ENCODE measurements at places on chromosomes 7 and 10.

DNA sequence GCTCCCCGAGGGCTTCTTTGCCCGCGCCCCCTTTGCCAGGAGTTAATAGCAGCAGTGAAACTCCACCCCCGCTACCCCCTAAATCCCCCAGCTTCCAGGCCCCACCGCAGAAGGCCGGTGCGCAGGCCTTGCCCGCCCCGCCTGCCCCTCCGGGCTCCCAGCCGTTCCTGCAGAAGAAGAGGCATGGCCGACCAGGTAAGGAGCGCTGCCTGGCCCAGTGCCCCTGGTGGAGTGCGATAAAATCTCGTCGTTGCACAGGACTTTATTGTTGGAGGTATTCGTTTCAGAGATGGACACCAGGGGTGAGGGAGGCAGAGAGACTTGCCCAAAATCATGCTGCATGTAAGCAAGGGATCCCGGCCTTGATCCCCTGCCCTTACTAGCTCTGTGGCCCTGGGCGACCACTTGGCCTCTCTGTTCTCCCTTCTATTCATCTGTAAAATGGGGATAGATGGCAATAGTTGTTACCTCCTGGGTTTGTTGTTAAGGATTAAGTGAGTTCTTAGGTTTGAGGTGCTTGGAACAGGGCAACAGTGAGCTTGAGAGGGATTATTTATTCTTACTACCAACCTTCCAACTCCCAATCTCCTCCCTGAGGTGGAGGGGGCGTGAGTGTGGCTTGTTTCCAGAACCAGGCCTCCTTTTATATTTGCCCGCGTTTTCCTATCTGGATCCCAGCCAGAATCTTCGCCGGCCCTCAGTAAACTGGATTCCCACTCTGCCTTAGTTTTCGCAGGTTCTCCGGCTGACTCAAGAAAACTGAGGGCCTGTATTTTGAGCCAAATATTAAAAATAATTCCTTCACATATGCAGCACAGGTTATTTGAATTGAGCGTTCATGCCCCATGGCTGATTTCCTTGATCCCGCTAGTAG, 78.3 kb downstream of the WIPF3 start:
- no peak for DNase-seq

DNA sequence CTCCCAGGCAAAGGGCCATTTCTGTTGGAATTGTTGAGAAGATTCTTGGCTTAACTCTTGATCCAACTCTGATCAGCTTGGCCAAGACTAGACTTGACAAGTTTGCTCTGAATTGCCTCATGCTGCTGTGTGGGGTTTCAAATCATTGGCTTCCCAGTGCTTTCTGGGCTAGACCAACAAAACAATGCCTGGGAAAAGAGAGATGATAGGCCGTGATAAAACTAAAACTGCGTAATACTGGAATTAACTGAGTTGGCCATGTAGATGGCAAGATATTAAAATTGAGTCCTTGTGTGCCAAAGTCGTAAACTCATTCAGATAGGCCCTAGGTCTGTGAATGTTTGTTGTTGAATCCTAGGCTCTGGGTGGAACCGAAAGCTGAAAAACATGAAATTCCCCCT, 222.6 kb downstream of the MGMT start:
- no peak for DNase-seq

- peak; percentile 38 for DNase-seq
Observed at GRCh38 chr10:100184840-100185239, 989 bp downstream of the ERLIN1 start.

DNA sequence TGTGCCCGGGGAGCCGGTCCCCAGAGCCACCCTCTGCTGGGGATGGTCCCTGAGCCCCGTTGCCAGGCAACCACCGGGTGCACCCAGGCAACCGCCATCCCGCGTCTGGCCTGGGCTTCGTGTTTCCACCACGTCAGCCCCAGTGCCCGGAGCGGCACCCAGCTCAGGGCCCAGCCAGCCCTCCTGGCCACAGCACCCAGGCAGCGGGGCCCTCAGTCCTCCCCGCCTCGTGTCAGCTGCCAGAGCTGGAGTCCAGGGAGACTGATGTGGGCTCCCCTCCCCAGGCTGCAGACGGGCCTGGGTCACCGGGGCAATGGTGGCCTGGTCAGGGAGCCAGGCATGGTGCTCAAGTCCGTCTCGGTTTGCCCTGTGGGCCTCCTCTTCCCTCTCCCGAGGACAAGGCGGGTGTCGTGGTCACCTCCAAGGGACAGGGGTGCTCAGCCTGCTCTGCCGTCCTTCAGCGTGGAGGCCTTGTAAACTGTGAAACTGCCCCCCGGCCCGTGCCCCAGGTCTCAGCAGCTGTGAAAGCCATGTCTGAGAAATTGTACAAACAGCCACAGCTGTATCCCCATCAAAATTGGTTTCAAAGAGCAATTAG, 72.5 kb downstream of the MICALL2 start:
- no peak for DNase-seq

DNA sequence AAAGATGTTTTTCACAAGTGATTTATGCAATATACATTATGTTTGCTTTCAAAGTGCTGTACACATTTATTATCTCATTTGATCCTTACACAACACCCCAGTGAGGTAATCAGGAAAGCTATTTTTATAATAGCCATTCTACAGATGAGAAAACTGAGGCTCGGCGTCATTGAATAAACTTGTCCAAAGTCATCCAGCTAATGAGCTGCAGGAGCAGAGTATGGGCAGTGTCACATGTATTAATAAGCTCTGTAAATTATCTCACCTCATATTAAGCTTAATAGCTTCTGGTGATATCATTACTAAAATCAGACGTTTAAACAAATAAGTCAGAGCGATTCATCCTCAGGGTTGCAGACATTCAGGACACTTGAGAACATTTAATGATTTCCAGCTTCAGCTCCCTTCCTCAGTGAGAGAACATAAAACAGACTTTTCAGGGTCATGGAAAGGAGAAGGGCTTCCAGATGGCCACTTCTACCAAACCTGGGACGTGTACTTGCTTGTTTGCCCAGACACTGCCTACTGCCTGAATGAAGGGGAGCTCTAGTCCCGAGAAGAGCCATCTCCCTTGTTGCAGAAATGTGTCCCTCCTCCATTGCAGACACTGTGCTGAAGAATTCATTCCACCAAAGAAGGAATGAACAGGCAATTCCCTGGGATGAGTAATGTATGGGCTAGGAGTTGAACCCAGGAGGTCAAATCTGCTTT, 20.5 kb upstream of the FZD1 start:
- DNase-seq = no peak

- no peak for DNase-seq
Observed at GRCh38 chr7:75055155-75055554, 18.4 kb downstream of the RCC1L start.

DNA sequence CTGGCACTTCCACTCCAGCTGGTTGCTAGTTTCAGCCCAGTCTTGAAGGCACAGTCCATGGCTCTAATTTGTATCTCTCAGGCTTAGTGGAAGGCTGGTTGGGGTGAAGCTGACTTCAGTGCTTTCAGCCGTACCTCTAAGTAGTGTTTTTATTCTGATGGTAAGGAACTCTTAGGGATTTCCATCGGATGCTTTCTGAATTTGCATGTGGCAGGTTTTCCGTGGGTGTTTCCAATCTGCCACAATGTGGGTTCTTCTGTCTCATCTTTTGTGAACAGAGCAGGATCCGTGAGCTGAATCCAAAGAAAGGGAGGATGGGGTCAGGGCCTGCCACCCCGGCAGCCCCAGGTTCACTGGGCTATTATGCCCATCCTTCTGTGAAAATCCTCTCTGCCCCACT, 607.9 kb upstream of the MKI67 start:
- no peak for DNase-seq

GRCh38 chr10:87846023-87846422, 17.3 kb downstream of the KLLN start:
- DNase-seq = no peak

- DNase-seq = peak; percentile 44
Observed at GRCh38 chr10:122279725-122280141, 8.6 kb downstream of the BTBD16 start.

DNA sequence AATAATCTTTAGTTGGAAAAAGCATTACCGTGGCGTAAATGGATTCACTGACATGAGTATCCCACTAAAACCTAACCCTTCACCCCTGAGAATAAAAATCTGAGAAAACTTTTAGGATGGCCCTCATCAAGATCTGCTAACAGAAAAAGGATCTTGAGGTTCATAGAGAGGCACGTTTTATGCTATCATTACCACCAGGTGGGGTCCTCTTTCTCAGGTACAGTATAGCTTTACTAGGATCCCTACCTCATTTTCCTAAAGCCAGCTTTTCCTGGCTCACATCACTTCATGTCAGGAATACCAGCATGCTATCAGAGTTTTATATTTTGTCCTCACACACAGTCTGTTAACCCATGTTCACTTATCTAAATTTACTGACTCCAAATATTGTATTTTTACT, 173.7 kb downstream of the POM121L12 start:
- DNase-seq = no peak

- DNase-seq = no peak
Observed at GRCh38 chr7:22329816-22330524, 27.0 kb downstream of the RAPGEF5 start.

Data from HAP-1 (cell line).